Jurkat, Clone E6-1 (cell line): ENCODE measurements at places on chromosomes 5 and 9.
A peak's percentile ranks its signal among the peaks of the same experiment; 100 is the strongest.

DNA sequence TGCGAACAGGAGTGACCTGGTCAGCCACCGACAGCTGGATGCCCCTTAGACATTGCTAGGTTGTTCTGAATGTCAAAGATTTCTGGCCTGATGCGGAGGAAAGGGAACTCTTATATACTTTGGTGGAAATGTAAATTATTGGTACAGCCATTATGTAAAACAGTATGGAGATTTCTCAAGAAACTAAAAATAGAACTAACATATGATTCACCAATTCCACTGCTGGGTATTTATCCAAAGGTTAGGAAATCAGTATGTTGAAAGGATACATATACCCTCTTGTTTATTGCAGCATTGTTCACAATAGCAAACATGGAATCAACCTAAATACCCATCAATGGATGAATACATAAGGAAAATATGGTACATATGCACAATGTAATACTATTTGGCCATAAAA, 31.8 kb downstream of the DMRT3 start:
- no peak for DNase-seq

GRCh38 chr9:82555431-82556051, 507.4 kb downstream of the RASEF start:
- DNase-seq: no peak

GRCh38 chr9:31336841-31337240, 1047.6 kb upstream of the ACO1 start:
- DNase-seq: no peak

DNA sequence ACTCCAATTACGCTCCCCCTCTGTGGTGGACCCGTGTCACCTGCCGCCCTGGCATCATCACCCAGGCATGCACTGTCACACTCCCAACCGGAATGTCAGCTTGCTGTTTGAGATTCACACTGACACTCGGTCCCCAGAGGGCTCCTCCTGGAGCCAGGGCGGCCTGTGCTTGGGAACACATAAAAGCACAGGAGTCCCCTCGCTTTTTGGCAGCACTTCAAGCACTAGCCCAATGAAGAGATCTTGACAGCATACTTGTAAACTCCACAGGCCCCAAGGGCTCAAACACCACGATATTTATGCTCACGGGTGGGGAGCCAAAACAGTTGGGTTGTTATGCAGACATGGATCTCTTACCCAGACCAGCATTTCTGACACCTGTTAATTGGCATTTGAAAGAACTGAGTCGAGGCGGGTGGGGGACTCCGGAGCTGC, 90.8 kb upstream of the EGFLAM start:
- DNase-seq: no peak

DNA sequence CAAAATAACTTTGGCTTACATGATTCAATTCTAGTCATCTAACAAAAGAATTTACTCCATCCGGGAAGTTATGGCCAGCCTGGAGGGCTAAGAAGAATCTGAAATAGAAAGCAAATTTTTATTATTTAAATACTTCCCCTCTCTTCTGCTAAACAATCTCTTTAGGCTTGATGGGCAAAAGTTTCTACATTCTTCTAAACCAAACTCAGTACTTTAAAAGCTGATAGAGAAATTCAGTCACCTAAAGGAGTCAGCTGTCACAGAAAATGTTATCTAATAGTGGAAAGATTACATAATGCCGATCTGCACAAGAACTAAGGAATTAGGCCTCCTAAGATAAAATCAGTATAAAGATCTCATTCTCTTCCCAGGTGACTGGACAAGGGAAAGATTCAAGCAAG, 32.4 kb downstream of the GNAQ start:
- no peak for DNase-seq

GRCh38 chr5:180810959-180811622, 8.5 kb upstream of the MGAT1 start:
- DNase-seq: peak; percentile 29

GRCh38 chr5:116478491-116478890, 96.1 kb downstream of the SEMA6A start:
- no peak for DNase-seq

DNA sequence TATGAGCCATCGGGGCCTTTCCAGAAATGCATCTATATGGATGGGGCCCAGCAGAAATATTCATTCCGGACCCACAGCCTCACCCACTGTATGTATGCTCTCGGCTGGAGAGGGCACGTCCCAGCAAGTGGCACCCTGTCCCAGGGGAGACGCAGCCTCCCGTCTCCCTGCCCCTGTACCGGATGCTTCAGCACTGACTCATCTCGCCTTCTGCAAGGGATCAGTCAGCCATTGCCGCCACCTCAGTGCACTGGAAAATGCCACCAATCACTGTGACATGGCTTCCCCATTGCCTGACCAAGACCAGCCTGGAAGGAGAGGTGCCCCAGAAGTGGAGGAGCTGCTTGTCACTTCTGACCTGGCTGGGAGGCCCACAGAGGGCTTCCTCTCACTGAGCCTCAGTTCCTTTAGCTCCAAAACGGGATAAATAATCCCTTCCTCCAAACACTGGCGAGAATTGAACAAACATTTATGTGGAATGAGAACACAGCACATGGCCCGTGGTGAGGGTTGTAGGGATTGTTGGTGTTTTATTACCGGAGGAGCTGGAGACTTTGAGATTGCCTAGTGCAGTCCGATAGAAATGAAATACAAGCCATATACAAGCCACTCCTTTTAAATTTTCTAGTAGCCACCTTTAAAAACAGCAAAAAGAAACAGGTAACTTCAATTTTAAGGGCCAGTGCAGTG, 43.9 kb upstream of the ORM1 start:
- no peak for DNase-seq

GRCh38 chr9:128986671-128987070, 39.2 kb downstream of the NUP188 start:
- no peak for DNase-seq

GRCh38 chr5:67896311-67896929, 319.1 kb upstream of the PIK3R1 start:
- no peak for DNase-seq

DNA sequence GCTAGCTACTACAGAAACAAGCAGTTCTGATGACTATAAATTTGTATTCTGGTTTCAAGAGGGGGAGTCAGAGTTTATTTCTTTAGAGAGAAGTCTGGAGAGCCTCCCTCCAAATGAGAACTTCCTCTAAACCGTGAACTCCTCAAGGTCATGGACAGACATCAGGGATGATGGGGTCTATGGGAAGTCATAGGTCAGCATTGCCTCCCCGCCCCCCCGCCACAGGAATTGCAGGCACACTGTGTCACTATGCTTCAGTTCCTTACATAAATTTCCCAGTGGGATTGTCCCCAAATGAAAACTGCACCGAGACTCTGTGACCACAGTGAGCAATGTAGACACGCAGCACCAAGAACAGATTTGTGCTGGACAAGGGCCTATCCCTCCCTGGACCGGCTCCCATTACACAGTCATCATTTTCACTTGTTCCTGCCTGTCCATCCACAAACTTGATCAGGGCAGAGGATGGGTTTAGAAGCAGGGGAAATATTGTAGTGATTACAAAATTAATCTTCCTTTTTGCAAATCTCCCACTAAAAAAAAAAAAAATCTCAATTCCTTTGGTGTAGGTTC, 300.3 kb downstream of the EFNA5 start:
- no peak for DNase-seq

DNA sequence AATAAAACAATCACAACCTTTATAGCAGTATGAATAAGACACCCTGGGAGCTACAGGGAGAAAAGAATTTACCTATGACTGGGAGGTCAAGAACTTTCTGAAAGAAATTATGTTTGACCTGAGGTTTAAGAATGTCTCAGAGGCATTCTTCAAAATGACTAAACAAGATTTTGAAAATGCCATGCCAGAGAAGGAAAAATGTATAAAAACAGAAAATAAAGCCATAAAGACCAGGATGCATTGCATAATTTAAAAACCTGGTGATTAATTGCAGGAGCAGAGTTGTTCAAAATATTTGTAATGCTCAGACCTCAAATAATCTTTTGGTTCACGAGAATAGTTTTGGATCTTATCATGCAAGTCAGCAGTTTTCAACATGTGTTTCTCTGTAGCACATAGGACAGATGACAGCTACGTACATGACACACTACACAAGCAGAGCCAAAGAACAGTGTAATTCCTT, 954.7 kb upstream of the ARRDC3 start:
- no peak for DNase-seq

DNA sequence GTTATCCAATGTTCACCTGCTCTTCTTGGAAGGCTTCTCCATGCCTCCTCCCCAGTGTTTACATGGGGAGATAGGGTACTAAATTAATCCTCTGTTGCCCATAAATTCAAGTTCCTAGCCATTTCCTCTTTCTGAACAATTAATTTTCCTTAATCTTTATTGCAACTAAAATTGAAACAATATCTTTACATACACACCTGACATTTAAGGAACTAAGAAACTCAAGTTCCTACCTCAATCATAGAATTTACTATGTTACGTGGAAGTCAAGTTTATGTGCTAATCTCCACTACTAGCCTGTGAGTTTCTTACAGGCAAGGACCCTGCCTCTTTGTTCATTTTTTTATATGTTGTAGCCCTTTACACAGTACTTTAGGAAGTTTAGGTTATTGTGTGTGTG, 10.1 kb upstream of the ADRB2 start:
- DNase-seq: no peak

- DNase-seq: no peak
Measured at GRCh38 chr5:32207355-32207634, 33.2 kb upstream of the GOLPH3 start.

GRCh38 chr5:86679949-86680348, 62.2 kb downstream of the COX7C start:
- DNase-seq: no peak

DNA sequence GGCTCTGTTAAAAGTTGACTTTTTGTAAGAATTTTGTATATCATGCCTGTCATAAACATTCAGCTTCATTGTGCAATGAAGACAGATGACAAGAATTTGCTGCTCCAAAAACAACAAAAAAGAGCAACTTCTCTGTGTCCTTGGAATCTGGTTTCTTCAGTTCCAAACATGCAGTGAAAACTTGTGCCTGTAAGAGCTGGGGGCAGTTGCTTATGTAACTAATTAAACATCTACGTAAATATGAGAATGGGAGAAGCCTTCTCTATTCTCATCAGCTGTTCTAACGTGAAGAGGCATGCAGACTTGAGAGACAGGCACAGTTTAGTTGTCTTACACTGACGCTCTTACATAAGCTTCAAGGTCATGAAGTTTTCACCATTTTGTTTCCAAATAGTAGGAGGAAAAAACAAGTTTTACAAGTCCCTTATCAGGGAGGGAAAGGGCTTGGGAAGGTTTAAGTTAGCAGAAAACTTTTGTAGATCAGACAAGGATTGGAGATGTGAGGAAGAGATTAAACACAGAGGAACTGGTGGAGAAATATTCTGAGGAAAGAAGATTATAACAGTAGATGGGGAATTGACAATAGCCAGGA, 170.4 kb downstream of the RFK start:
- DNase-seq: no peak

- no peak for DNase-seq
Measured at GRCh38 chr5:135891791-135892190, 3.9 kb downstream of the IL9 start.

- DNase-seq: no peak
Measured at GRCh38 chr9:93576258-93577077, at the start of gene PHF2. PHF2 (plus strand) TSS chr9:93576584; CDS start chr9:93576774, 190 bp downstream.

DNA sequence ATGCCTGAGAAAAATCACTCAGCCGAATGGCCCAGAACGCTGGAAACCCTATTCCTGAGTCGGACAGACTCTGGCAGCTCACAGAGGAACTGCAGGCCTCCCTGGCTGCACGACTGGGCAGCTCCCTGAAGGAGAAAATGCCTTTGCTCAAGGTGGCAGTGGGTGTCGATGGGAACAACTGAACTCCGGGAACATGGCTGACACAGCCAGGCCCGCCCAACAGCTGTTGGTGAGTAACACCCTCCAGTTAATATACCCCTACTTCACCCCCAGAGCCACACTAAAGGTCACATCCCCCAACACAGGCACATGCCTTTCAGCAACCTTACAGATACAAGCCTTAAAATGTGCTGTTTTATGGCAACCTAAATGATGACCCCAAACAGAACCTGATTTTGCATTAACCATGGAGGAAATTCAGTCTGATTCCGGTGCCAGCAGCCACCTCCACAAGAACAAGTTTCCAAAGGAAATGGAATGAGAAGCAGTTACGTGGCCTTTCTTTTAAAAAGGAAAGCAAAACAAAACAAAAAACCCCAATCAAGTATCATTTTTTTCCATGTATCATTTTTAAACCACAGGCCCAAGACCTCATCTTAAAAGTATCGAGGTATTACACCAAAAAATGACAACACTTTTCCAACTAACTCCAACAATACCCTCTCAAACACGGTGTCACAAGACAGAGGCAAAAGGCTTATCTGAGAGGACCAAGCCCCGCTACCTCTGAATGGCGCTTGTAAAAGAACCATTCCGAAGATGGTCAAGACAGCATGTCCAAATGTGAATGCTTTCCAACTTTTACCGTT, 3.1 kb downstream of the KLF9 start:
- DNase-seq: no peak

GRCh38 chr9:35488566-35489312, 1.2 kb upstream of the RUSC2 start:
- no peak for DNase-seq

- DNase-seq: no peak
Measured at GRCh38 chr9:7320139-7320538, 479.4 kb downstream of the DMAC1 start.

GRCh38 chr9:126062158-126062886, 264.3 kb upstream of the MVB12B start:
- DNase-seq: no peak

DNA sequence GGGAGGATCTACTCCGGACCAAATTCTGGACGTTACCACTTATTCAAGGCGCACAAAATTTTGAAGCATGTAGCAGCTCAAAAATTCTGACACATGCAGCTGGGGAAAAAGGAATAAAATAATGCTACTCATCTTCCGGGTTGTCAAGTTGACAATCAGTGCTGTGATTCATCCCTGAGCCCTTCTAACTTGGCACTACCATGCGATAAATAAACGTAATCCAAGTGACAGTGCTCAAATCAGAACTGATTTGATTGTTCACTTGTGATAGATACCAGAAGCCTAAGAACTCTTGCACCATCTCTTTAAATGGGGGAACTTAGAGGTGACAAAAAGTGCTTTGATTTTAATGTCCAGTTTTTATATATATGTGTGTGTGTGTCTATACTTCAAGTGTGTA, 230.2 kb upstream of the TLE4 start:
- DNase-seq: no peak

DNA sequence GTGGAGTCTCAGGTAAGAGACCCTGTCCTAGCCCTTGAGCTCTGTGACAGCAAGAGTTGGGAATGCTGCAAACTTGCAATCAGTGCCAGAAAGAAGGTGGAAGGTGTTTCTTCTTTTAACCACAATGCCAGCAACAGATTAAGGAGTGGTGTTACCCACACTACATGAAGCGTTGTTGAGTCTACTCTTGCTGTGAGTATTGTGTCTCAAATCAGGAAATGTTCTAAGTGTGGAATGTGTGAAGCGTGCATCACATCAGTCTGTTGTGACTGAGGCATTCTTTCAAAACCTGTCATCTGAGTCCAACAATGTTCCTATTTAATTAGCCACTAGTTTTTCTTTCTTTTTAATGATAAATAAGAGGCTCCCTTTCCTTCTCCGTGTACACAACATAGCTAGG, 2.9 kb upstream of the LURAP1L start:
- no peak for DNase-seq

DNA sequence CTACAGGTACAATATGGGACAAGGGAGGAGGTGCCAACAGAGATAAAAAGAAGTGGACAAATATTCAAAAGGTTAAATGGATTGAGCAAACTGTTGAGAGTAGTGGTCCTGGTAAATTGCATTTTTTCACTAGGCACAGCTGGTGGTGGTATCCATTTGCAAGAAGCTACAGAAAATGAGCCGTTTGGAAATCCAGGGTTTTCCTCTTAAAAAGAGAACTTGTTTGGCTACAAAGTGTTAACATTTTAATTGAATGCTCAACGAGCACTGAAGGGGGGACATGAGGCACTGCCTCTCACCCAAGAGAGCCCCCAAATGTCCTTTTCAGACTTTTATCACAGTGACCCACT, 491 bp upstream of the ZCCHC9 start:
- DNase-seq: no peak
